ENCODE measurements at places on chromosomes 16 and 17. TPM values are rescaled to one million over a fixed set of nuclear protein-coding genes. Genes with fewer than 3 reads are reported as not detected.

GRCh38 chr17:8283356-8283755 lies 5.1 kb upstream of the RANGRF start:
- no peak for DNase-seq

DNA sequence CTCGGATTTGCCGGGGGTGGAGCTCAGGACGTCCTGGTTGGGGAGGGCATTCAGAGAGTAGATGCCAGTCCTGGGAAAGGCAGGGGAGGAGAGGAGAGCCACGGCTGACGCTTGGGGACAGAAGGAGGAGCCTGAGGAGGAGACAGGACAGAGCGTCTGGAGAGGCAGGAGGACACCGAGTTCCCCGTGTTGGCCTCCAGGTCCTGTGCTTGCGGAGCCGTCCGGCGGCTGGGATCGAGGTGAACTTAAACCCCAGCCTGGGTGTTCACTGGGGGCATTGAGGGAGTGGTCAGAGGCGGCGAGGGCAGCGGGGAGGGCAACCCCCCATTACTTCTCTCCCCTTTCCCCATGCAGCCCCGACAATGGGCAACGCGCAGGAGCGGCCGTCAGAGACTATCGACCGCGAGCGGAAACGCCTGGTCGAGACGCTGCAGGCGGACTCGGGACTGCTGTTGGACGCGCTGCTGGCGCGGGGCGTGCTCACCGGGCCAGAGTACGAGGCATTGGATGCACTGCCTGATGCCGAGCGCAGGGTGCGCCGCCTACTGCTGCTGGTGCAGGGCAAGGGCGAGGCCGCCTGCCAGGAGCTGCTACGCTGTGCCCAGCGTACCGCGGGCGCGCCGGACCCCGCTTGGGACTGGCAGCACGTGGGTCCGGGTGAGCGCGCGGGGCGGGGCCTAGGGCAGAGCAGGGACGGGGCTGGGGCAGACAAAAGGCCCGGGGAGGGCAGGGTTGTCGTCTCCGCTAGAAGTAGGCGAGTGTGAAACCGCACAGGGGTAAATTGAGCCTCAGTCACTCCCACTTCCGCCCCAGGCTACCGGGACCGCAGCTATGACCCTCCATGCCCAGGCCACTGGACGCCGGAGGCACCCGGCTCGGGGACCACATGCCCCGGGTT lies 3.7 kb downstream of the NOL3 start:
- peak; percentile 77 for DNase-seq

Gene GUCY2D
- total RNA-seq: 0.20 TPM

Gene KRTAP4-4
- not detected for total RNA-seq

Measured in lung (tissue), 17 donors.